SJCRH30 (cell line): ENCODE measurements at places on chromosomes 13 and 19. TPM values are rescaled to one million over a fixed set of nuclear protein-coding genes. Genes with fewer than 3 reads are reported as not detected.

The LYL1 gene
- total RNA-seq, result 0.08 TPM in 1 of 2 replicates, not detected in the other

The RGL3 gene
- not detected in 2 replicates for total RNA-seq

GRCh38 chr13:75325711-75326110 is 156.3 kb downstream of the TBC1D4 start:
- DNase-seq, result no peak
- H3K27ac ChIP-seq, result no peak overlapping the region
- no peaks in the 10 kb centered on the region; the same call in 1 of the 2 replicates for H3K36me3 ChIP-seq
- H3K27me3 ChIP-seq, result no peaks in the 10 kb centered on the region
- no peak overlapping the region for H3K4me3 ChIP-seq
- no peaks in the 10 kb centered on the region for H3K4me1 ChIP-seq

The NCR1 gene
- total RNA-seq, result not detected in 2 replicates

DNA sequence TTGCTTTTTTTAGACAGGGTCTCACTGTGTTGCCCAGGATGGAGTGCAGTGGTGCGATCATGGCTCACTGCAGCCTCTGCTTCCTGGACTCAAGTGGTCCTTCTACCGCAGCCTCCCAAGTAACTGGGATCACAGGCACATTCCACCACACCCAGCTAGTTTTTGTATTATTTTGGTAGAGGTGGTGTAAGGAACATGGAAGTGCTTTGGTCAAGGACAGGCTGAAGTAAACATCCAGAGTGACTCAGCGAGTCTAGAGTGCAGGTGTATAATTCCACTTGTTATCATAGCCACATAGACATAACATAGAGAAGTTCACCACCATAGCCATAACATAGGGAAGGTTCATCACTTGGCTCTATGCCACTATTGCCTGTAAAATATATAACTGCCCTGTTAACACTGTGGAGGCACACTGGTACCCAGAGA is 98.6 kb downstream of the RBM26 start:
- peaks cover 3% of the 10 kb centered on the region for H3K4me1 ChIP-seq
- no peak for DNase-seq
- no peak overlapping the region for H3K27ac ChIP-seq
- H3K36me3 ChIP-seq, result no peaks in the 10 kb centered on the region
